Caki2 (cell line): ENCODE measurements at places on chromosomes 12 and 14.

DNA sequence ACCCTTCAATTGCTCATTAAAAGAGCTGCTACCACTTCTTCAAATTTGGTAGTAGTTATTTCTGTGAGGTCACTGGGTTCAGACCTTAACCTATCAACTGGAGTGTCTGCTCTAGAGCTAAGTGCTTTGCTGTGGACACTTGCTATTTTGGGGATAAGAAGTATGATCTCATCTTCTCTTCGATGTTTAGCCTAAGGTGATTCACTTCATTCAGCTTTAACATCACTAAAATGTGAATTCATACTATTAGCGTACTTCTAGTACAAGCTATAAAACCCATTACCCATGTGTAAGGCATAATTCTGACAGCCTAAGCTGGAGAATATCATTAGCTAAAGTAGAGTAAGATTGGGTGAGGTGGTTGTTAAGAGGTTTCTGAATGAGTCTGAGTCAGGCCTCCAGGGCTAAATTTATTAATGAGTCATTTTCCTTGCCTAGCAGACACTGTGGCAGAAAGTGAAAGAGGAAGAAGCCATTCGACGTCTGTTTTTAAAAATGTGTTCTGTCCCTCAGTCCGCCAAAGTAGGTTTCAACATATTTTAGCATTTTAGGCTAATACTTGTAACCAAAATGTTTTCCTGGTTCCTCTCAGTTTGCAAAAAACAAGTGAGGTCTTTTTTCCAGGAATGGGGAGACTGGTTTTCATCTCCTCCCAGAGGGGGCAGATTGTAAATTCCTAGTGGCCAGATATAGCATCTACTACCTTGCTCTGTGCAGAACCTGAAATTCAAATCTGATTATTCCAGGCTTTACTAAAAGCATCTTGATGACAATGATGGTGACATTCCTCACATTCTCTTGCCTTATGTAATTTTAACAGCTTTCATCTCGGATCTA lies 103.6 kb downstream of the SSPN start:
- peak; percentile 76 for DNase-seq

- peak; percentile 54 for DNase-seq
These were observed 33.5 kb downstream of the MED13L start for GRCh38 chr12:116244001-116244400.

DNA sequence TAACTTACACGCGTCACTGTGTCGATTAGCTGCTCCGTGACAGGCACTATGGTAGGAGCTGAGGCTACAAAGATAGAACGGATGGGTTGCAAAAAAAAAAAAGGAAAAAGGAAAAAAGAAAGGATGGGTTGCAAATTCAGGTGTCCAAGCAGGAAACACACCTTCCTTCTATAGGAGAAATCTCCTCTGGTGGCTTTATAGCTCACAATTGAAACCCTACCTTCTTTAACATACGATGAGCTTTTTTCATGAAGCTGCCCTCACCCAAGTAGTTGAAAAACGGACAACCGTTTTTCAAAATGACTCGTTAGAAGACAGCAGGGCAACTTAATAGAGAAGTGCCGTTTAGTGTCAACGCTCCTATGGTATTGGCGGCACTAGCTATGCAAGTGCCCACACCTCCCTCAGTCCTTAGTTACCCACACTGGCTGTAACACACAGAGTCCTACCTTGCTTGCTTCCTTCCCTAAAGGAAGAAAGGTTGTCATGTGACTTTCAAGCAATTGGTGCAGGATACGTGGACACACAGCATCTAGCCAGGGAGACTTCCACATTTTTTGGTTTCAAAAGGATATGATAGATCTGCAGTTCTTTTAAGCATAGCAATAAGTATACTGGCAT lies 682 bp upstream of the TRIP11 start:
- no peak for DNase-seq

GRCh38 chr12:106721915-106722314 lies 52.6 kb upstream of the RIC8B start:
- no peak for DNase-seq

- DNase-seq = no peak
These were observed 5.8 kb downstream of the CTDSP2 start for GRCh38 chr12:57840726-57841125.

DNA sequence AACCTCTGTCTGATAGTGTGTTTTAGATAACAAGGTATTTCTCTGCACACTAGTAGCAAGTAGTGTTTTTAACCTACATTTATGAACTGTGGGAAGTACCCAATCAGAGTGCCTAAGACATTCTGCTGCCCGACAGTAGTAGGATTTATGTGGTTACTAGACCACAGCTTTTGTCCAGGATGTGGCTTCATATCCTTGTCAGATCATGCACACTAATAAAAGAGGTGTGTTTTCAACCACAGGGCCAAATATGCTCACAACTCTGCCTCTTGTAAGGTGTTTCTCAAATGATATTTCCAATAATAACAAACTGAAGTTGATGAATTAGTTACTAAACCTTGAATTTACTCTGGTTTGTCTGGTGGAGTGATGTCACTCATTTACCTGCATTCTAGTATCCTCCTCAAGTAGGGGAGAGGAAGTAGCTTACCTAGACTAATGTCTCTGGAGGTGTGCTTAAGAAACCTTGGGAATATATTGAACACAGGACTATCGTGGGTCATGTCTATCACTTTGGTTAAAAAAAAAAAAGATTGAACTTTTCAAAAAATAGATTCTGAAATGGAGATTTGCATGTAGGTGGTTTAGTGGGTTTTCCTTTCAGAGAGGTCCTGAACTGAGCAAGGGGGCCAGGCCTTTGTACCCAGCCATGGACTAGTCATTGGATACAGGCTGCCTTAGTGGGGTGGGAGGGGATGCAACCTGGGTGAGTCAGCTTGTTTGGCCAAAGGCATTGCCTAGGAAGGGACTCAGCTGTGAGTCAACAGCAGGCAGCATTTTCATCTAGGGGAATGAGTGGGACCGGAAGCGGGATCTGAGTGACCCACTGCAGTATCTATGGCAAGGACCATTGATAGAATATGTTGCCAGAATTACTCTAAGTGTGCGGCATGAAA lies 14.1 kb downstream of the FBXW8 start:
- peak; percentile 16 for DNase-seq

GRCh38 chr12:113245695-113246477 lies 24.6 kb downstream of the TPCN1 start:
- DNase-seq = peak; percentile 78

DNA sequence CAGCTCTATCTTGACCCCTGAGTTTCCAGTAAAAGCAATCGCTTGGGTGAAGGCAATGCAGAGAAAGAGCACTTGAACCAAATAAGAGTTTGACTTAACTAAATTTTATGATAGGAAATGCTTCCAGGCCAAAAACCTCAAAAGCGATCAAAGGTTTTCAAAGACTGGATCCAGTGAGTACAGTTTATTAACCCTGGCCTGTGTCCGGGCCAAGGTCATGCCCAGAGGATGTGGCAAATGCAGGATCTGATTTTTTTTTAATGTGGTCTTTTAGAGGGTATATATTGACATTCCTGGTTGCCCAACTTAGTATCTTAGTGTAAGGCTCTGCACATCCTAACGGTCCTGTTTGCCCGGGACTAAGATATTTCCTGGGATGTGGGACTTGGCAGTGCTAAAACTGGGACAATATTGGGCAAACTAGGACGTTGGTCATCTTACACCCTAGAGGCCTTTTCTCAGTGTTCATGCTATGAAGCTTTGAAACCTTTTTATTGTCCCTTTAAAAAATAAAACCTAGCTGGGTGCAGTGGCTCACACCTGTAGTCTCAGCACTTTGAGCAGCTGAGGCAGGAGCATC lies 40.1 kb upstream of the TMED10 start:
- no peak for DNase-seq

- DNase-seq = no peak
These were observed 574 bp downstream of the GLRX5 start for GRCh38 chr14:95535226-95536021.
